ENCODE measurements at places on chromosomes 7 and 10.

GRCh38 chr10:29386342-29386999, 97.6 kb downstream of the LYZL1 start:
- DNase-seq, result no peak

DNA sequence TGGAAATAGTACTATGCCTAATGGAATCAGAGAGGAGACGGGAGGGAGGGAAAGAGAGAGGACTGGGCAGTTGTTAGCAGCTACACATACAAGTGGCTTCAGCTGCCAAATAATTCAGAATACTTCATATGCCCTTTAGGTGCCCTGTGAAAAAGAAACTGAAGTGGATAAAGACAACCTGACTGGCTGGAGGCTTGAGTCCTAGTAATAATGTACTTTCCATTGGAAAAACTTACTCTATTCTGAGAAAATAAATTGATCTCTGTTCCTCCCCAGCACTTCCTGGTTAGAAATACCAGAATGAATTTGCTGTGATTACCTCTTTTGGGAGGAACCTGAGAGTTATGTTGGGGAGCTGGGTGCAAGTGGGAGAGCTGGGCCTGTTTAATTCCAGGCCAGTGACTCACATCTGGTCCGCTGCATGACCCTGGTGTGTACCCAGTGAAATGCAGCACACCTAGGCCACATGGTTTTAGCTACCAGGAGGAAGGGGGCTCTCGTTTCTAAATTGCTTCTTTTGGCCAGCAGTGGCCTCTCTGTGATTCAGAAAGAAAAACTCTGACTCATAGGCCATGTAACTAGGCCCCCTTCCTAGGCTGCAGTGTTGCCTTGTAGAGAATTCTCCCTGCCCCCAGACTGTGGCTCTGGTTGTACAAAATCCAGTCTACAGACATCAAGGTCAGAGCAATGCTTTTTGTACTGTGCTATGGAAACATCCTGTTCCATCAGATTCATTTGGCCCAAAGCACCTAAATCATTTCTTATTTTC, 6.5 kb downstream of the AGFG2 start:
- DNase-seq, result peak; percentile 66

DNA sequence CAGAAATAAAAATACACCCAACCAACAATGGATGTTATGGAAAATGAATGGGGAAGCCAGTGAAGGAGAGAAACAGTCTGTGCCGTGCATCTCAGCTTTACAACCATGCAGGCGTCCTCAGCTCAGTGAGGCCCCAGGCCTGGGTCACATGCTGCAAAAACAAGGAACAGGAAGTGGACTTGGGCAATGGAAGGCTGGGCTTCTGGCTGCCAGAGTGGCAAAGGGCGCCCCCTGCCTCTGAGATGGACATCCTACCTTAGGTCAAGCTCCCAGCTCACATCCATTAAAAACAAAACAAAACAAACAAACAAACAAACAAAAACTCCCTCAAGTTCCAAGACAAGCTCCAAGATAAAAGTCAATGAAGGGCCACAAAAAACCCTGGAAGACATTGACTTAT, 54.7 kb upstream of the AFAP1L2 start:
- no peak for DNase-seq

- DNase-seq, result no peak
These were observed 15.7 kb downstream of the RBM33 start for GRCh38 chr7:155660059-155660757.

DNA sequence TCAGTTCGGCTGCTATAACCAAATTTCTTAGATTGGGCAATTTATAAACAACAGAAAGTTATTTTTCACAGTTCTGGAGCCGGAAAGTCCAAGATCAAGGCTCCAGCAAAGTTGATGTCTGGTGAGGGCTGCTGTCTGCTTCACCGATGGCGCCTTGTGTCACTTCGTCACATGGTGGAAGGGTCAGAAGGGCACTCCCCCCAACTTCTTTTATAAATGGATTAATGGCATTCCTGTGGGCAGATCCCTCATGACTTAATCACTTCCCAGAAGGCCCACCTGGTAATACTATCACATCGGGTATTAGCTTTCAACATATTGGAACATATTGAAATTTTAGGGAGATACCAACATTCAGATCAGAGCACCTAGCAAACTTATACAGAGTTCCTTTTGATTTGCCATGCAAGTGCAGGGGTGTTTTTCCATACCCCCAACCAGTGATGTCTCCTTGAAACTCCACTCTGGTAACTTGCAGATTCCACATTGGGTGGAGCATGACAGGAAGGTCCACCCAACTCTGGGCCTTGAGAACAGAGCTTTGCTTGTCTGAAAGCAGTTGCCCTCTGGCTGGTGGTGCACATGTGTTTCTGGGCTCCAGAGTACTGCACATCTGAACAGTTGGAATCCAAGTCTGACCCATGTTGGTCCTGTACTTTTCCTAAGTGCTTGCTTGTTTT, 85.1 kb upstream of the KMT2E start:
- no peak for DNase-seq

- no peak for DNase-seq
These were observed 13.8 kb downstream of the DAGLB start for GRCh38 chr7:6433784-6434615.

DNA sequence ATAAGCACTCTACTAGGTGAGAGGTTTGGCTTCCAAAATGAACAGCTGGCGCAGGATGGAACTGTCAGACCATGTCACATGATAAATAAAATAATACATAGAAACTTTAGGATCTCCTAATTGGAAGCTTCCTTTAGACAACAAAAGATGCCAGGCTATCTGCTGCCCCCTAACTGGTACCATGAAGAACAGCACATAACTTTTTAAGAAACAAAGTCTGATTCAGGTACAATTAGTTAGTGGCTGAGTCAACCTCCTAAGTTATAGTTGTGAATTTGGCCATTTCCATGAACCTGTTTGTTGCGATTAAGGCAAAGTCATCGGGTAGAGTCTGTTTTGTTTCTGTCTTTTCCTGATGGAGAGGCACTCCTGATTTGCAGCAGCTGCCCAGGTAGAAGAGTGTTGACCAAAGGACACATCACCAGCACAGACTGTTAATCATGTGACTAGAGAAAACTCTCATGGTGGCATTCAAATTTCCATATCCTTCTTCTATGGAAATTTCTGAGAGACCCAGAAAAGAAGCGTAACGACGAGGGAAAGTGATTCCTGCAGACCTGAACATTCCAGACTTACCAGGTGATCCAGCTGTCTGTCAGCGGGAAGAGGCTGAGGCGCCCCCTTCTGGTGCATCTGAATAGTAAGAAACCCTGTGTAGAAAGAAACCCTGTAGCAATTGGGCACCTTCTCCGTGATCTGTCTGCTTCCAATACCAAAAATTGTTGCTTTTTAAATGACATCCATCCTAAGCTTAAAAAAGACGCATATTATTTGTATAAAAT, 8.6 kb upstream of the INHBA start:
- DNase-seq, result no peak

- DNase-seq, result no peak
These were observed 582.4 kb upstream of the FOXK1 start for GRCh38 chr7:4099651-4100050.

DNA sequence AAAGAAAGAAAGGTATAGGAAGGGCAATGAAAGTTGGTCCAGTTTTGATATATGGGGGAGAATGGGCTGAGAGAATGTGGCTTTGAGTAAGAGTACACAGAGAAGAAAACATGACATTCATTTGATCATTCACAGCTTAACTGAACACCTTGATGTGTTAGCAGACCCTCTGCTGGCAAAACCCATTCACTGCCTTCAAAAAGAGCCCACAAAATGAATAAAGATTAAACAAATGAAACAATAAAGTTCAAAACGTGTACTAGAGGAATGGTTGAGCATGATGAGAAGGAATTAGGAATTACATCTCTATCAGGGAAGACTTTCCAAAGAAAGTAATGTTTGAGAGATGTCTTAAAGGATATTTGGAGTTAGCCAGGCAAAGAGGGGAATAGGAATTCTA, 2.1 kb downstream of the WEE2 start:
- DNase-seq, result no peak

DNA sequence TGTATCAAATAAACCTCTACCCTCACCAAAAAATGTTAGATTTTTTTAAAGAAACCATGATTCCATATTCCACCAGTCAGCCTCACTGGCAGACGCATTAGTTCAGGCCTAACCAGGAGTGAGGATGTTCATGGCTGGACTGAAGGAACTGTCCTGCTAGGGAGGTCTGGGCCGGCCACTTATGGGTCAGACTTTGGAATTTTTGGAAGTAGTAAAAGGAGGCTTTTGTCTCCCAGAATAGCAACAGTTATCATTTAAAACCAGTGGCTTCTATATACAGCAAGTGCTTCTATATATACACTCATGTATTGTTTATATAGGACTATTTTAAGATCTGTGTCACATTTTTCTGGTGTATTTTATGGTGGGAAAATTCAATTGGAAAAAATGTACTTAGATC, 120.5 kb downstream of the CNNM2 start:
- DNase-seq, result no peak

DNA sequence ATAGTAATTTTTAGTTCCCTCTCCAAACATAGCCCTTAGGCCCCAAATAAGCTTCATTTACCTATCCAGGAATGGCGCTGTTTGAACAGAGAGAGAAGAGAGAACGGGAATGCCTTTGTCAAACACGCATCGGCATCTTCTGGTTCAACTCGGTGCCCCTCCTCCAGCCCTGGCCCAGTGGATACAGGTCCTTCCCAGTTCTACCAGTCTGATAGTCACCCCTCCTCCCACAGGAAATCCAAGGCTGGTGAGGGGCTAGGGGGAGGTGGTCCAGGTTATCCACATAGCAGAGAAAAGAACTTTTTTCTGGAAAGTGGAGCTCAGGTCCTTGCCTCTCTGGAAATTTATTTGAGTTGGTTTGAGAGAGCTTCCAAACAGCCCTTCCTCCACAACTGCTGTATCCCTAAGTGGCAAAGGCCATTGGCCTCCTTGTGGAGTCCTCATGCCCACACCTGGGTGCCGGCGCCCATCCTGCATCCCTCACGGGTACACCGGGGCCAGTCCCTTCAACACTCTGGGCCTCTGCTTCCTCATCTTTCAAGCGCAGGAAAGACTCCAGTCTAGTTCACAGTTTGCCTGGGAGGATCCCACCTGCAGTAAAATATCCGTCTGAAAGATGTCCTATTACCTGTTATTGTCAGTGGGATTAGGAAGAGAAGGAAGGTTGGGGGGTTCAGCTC, 287.4 kb downstream of the CELF2 start:
- DNase-seq, result no peak

GRCh38 chr7:67518580-67518979, 521.9 kb downstream of the TYW1 start:
- DNase-seq, result no peak

GRCh38 chr10:13143766-13144165, 17.6 kb upstream of the MCM10 start:
- no peak for DNase-seq

DNA sequence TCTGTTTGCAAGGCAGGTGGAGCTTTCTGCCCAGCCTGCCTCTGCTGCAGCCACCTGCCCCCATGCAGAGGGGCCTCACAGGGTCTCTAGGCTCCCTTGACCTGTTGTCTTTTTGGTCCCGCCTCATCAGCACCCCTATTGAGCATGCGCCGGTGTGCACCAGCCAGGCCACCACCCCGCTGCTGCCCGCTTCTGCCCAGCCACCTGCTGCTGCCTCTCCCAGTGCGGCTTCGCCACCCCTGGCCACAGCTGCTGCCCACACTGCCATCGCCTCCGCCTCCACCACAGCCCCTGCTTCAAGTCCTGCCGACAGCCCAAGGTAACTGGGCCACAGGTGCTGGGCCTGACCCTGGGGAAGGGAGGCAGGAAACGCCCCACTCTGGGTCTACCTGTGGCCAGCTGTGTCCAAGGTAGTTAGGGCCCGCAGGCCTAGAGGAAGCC, 38.1 kb downstream of the LDB3 start:
- DNase-seq, result no peak

DNA sequence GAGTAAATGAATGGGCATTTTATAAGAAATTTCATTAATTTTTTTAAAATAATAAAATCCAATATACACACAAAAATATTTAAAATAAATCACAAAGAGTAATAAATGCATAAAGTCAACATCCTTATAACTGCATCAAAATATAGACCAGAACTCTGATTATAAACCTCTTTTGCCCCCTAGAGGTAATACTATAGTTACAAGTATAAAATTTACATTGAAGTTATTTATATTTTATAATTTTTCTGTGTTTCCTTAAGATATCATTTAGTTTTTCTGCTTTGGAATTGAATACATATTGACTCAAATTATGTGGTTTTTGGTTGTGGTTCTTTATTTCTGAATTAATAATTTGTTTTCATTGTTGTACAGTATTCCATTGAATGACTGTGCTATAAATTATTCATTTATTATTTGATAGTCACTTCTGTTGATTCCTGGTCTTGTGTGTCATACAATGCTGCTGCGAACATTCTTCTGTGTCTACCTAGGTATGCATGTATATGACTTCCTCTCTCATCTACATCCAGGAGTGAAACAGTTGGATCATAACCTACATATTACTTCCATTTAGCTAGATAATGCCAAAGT, 673.6 kb downstream of the IPMK start:
- DNase-seq, result no peak

DNA sequence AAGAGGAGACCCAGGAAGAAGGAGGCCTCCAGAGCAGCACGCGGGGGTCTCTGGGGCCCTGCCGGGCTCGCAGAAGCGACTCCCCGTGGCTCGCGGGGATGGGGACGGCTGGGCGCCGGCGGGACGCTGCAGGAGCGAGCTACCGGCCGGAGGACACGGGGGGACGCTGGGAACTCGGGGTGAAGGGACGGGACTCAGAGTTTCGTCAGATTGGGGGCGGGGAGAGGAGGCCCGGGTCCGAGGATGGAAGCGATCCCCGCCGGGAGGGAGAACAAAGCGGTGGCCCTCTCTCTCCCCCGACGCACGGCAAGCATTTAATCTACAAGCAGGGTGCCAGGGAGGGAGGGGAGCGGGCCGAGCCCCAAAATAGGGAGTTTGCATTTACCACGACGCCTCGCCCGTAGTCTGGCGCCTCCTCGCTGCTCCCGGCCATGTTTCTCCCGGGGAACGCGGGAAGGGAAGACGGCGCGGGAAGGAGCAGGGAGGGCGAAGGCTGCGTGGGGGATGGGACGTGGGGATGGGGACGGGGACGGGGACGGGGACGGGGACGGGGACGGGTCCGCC, at the start of gene PRTFDC1:
Gene PRTFDC1, minus strand, starts transcription at position 464 of the 564 bp plus-strand sequence. Its CDS starts 31 bp downstream, at position 433.
- DNase-seq, result no peak

DNA sequence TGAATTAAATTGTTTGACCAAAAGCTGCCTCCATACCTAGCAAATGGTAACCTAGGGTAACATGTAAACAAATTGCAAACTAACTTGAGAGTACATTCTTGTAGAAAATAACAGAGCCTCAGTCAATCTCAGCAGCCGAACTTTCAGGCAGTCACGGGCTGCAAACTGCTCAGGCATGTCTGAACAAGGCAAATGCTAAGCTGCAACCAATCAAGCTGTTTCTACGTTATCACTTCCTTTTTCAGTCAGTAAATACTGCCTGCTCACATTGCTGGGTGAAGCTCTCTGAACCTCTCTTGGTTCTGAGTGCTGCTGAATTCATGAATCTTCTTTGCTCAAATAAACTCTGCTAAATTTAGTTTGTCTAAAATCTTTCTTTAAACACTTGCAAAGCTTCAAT, 1212.4 kb downstream of the SORCS1 start:
- DNase-seq, result peak; percentile 19

DNA sequence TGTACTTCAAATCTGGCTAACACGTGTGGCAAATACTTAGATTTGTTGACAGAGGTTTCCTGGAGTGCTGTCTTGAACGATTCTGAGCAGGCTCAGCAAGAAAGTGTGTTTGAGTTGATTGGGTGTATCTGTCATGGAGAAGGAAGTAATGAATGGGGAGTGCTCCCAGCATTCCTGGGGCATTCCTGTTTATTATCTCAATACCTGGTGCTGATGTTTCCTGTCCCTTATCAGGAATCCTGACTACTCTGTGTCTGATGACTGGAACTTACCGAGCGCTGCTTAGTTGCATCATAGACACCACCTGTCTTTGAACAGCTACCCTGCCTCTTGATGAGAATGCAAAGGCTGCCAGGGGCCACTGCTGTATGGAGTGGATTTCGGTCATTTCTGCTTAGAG, 41.0 kb upstream of the TMEM248 start:
- no peak for DNase-seq

Measured in amniotic stem cell (primary cell).